Glomerular endothelial cell (primary cell): ENCODE measurements at places on chromosomes 11 and 22. TPM values are rescaled to one million over a fixed set of nuclear protein-coding genes. Genes with fewer than 3 reads are reported as not detected.

EMID1 gene
- total RNA-seq, result 2.3 and 12.0 TPM in 2 replicates

GRCh38 chr11:68145120-68145866 lies 24.1 kb upstream of the CHKA start:
- no peak for DNase-seq

DNA sequence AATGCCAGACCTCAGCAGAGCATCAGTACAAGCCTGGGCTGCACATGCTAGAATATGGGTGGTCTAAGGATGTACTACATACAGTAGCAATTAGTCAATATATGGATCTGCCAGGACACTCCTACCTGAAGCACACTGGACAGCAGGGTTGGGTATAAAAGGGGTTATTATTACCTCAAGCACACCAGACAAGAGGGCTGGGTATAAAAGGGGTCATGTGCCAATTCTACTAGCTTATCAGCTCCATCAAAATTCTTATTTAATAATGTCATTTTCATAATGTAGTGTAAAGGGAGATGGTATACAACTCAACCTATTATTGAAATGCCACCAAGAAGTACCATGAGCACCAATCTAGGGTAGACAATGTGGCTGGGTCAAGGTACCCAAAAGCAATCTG lies 44.7 kb upstream of the PRODH start:
- DNase-seq, result no peak

PHETA2 gene
- 17.3 and 18.9 TPM in 2 replicates for total RNA-seq

- no peak for DNase-seq
Measured at GRCh38 chr11:126601136-126601535, 245.7 kb downstream of the ST3GAL4 start.

SLC6A5 gene
- total RNA-seq, result not detected in 2 replicates

CDC45 gene
- 5.4 and 11.5 TPM in 2 replicates for total RNA-seq

KLHDC7B gene
- total RNA-seq, result not detected in 2 replicates

- no peak for DNase-seq
Measured at GRCh38 chr11:112345706-112346105, 85.0 kb upstream of the PLET1 start.

GRCh38 chr11:35005141-35005780 lies 88.8 kb downstream of the PDHX start:
- no peak for DNase-seq

RIC3 gene
- not detected in 2 replicates for total RNA-seq

DNA sequence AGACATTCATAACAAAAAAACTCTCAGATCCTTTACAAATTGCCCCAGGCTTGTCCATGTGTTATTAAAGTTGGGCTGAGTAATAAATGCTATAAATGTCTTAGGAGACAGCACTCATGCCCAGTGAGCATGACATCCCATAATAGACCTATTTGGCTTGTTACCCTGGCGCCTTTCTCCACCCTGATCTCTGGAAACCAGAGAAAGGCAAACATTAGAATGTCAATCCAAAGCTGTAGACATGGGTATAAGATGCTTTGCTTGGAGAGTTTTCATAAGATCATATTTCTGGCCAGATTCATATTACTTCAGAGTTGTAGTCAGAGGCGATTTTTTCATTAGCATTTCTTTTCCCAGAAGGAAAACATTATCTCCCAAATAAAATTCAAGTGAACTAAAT lies 161.3 kb upstream of the UBASH3B start:
- no peak for DNase-seq

SEC14L6 gene
- total RNA-seq, result 0.05 and 0.12 TPM in 2 replicates

KREMEN1 gene
- 0.68 and 2.3 TPM in 2 replicates for total RNA-seq

ARHGEF17 gene
- total RNA-seq, result 63.2 and 98.5 TPM in 2 replicates

MTMR2 gene
- 30.5 and 37.3 TPM in 2 replicates for total RNA-seq

DNA sequence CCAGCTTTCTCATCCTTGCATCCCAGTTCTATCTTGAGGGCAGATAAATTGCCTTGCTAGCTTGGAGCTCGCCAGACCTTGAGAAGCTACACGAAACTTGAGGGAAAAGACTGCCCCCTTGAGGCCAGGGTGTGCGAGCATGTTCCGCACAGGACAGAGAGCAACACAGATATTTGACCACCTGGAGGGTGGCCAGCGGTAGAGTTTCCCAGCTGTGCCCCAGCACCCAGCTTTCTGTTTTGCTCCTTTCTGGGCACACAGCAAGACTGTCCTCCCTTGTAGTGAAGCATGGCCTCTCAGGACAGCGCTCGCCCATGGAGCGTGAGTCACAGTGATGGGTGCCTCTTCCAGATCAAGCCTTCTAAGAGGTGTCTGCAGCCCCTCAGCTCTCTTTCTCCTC lies 23.5 kb downstream of the SPATA19 start:
- peak; percentile 7 for DNase-seq

IL18 gene
- 0.35 and 2.6 TPM in 2 replicates for total RNA-seq

ISX gene
- not detected in 2 replicates for total RNA-seq

GRCh38 chr11:128830290-128831173 lies 36.6 kb downstream of the KCNJ1 start:
- no peak for DNase-seq

SPDYC gene
- total RNA-seq, result not detected in 2 replicates

RAB6A gene
- total RNA-seq, result 182 and 235 TPM in 2 replicates

DNA sequence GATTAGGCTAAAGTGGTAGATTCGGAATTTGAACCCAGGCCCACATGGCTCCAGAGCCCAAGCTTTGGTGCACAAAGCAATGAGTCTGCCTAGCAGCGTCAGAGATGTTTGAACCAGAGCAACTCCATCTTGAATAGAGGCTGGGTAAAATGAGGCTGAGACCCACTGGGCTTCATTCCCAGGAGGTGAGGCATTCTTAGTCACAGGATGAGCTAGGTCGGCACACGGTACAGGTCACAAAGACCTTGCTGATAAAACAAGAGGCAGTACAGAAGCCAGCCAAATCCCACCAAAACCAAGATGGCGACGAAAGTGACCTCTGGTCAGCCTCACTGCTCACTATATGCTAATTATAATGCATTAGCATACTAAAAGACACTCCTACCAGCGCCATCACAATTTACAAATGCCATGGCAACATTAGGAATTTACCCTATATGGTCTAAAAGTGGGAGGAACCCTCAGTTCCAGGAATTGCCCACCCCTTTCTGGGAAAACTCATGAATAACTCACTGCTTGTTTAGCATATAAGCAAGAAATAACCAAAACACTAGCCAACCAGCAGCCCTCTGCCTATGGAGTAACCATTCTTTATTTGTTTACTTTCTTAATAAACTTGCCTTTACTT lies 40.3 kb upstream of the DAGLA start:
- no peak for DNase-seq

GRCh38 chr11:29305456-29306232 lies 711.2 kb downstream of the KCNA4 start:
- DNase-seq, result no peak

SCUBE2 gene
- total RNA-seq, result 0.76 and 1.7 TPM in 2 replicates

- DNase-seq, result no peak
Measured at GRCh38 chr11:105144887-105145286, 5.3 kb upstream of the CARD18 start.

DNA sequence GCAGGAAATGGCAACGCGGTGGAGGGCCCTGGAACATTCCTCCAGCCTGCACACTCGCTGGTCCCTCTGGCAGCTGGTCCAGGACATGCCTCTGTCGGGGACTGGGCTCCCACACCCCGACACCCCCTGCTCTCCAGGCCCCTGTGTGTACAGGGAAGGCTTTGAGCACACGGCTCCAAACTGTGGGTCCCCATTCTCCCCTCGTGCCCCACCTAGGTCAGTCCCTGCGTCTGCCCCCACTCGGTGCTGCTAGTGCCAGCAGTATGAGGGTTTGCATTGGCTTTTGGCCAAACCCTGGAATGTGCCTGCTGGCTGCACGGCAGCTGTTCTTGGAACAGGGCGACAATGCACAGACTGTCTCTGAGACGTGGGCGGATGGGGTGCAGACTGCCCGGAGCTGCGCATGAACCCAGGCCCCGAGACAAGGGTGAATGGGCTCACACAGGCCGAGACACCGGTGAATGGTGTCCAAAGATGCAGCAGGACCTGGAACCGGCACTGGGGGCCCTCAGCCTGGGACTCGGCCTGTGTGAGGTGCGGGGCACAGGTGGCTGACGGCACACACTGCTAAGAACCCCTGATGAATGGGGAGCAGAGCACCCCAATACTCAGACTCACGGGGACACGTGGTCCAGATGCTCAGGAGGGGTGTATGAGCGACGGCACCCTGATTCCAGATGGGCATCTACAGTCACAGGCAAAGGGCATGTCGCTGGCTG lies 7.5 kb upstream of the SYT8 start:
- DNase-seq, result peak; percentile 2

DNA sequence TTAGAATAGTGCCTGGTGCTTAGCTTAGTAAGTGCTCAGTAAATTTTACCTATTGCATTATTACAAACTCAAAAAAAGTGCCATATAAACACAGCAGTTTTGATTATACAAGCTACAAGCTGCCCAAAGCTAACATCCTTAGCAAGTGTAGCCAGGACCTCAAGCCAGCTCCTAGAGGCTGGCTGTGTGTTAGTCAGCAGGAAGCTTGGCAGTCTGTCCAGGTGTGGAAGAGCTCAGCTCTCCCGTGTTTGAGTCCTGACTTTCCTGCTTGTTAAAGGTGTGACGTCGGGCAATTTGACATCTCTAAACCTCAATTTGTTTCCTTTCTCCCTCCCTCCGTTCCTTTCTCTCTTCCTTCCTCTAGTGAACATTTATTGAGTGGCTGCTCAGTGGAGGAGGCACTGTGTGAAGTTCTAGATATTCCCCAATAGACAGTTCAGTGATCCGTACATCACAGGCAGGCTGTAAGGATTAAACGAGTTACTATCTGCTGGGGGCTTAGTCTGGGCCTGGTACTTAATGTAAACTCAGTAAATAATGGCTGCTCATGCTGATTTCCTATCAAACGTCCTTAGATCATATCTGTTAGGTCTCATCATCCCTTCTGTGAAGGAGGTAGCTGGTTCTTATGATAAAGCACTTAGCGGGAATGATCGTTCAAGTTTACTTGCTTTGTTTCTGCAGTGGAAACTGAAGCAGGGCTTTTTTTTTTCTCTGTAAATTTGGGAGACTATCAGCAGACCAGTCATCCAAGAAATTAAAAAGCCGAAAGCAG lies 68.7 kb downstream of the PRR5L start:
- DNase-seq, result no peak

- DNase-seq, result peak; percentile 73
Measured at GRCh38 chr11:102798012-102798746, at the start of gene MMP1. Gene MMP1, minus strand, starts transcription at chr11:102798160. Its CDS starts 68 bp downstream, at chr11:102798092.

MFRP gene
- 0.35 and 0.39 TPM in 2 replicates for total RNA-seq
